ENCODE measurements at places on chromosomes 7 and 10. TPM values are rescaled to one million over a fixed set of nuclear protein-coding genes. Genes with fewer than 3 reads are reported as not detected.
A peak's percentile ranks its signal among the peaks of the same experiment; 100 is the strongest.

DNA sequence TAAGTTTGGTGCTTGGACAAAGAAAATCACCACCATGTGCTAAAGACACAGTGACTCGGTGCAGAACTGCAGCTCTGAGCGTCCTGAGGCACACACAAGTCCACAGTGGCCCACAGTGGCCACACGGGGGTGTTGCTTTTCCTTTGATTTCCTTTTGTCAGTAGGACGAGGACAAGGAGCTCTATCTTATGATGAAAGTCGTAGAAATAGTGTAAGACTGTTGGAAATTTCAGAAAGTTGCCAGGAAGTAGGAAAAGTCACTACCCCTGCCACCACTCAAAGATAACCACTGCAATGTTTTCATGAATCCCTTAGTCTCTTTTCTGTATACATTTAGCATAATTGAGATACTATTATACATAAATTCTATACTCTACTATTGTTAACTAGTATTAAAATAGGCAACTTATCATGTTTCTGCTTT, 146.0 kb downstream of the TNS3 start:
- peak; percentile 62 for DNase-seq

DNA sequence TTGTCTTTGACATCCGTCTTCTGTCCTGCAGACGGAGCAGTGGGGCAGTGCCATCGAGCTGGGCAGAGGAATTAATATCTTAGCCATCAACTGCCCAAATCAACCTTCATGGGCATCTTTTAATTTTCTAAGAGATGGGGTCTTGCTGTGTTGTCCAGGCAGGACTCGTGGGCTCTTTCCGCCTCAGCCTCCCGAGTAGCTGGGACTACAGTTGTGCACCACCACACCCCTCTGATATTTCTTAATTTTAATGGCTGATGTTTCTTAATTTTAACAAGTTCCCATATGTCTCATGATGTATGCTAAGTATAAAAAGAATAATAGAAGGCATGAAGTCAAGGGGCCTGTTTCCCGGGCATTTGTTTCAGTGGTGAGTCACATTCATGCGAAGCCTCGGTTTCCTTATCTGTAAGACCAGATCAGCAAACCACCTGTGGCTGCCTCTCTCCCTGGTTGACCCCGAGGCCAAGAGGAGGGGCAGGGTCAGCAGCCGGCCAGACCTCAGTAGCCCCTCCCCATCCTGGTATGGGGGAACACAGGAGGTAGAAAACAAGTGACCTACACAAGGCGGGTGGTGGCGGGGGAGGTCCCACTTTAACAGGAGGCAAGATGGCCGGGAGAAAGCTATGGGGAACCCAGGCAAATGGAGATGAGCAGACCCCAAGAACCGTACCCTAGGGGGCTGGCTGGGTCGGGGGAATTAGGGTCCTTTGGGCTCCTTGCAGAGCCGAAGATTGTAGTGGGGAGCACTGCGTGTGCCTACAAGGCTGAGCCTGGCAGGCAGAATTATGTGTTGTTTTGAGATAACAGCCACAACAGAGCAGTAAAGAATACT, 85.5 kb downstream of the CUX1 start:
- no peak for DNase-seq

DNA sequence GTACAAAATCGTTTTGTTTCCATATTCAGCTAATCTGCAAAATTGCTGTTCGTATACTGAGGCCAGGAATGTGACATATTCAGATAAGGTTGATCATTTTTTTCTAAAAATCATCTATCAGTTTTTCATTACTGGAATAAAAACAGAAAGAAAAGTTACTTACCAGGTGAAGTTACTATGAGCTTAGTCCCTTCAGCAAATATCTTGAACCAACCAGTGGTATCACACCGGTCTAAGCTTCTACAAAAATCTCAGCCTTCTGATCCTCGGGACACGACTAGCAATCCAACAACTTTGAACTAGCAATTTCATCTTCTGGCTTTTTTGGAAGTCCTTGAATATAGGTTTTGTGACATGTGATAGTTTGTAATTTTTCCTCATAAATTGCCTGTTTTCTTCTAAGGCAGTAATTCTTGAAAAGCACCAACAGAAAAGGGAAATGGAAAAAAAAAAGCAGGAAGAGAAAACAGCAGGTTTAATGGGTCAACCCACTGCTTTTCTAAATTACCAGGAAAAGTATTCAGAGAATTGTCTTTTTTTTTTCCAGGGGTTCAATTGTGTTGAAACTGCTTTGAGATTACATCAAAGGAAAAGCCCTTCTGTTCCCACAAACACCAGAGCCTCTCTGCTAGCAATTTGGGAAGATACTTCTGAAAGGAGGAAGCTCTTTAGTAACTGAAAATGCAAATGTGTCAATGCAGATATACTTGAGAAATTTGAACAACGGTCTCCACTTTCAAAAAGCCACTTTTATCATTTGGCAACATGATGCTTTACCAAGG, 2.9 kb upstream of the TARP start:
- no peak for DNase-seq

GRCh38 chr7:131363719-131364118, 36.0 kb downstream of the MKLN1 start:
- DNase-seq: no peak

GRCh38 chr7:47881256-47881655, 67.0 kb downstream of the PKD1L1 start:
- DNase-seq: no peak

DNA sequence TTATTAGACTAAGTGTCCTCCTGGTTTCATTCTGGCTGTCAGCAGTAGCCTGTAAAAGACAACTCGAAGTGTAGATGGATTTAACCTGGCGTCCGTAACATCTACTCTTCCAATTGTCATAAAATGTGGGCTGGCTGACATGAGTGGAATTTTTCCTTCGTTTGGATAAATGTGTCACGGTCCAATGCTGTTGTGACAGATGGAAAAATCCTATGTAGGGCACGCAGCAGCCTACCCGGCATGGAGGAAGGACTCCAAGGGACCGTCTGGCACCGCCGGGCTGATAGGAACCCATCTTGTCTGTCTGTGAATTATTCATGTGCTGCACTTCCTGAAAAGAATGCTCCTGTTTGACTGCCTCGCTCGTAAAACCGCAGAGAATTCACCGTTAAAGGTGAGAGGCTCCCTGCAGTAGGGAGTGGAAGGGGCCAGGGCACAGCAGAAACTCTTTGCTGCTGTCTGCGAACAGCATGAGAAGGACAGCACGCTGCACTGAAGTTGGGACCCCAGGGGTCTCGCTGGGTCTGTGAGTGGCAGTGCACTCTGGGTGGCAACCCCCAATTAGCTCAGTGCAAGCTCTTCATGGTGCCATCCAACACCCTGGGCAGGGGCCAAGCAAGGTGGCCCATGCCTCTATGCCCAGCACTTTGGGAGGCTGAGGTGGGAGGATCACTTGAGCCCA, 1.6 kb upstream of the ORAI2 start:
- no peak for DNase-seq

- peak; percentile 62 for DNase-seq
These were observed 247.8 kb upstream of the IGFBP3 start for GRCh38 chr7:46168671-46169383.

- no peak for DNase-seq
These were observed 2.4 kb downstream of the BRI3 start for GRCh38 chr7:98283887-98284222.

DNA sequence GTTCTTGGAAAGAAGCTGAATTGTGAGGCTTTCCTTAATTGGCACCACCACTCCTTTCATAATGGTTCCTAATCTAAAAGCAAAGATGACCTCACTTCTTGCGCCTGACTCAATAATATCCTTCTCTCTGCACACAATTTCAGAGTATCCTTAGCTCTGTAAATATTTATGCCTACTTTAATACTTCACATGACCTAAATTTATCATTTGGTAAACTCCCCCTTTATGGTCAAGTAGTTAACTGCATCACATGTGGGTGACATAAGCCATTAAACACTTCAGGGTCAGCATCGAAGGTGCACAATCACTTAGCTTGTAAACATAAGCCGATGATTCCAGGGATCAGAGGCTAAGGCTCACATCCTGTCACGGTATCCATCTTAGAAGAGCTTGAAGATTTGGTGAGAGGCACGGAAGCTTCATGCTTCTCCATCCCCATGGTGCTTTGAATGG, 7.3 kb upstream of the RHOBTB1 start:
- no peak for DNase-seq

- no peak for DNase-seq
These were observed 2.4 kb upstream of the ABRAXAS2 start for GRCh38 chr10:124799211-124799610.

DNA sequence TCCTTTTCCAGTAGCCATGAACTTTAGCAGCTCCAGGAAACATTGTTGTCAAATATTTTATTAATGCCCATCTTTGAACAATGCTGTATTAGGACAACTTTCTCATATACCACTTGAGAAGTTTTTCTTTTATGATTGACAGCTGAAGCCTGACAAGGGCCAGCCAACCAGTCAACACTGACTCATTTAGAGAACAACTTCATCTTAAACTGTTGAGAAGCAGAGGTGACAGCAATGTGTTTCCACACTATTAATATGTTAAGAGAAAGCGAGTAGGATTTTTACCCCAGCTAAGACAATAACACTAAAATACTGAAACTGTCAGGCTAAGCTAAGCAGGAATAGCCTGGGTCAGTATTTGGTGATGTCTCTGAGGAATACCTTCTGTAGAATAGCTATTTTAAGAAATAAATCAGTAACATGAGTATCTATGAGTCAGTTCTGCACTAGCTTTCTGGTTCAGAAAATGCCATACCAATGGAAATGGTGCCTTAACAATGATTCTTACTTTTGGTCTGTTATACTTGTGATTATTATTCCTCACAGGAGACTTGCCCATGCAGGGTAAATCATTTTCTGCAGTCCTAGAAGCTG, 168.8 kb upstream of the POT1 start:
- peak; percentile 12 for DNase-seq

GRCh38 chr7:114554781-114555537, 140.3 kb downstream of the FOXP2 start:
- DNase-seq: peak; percentile 59

GRCh38 chr10:132595021-132595420, 57.4 kb downstream of the INPP5A start:
- DNase-seq: no peak

DNA sequence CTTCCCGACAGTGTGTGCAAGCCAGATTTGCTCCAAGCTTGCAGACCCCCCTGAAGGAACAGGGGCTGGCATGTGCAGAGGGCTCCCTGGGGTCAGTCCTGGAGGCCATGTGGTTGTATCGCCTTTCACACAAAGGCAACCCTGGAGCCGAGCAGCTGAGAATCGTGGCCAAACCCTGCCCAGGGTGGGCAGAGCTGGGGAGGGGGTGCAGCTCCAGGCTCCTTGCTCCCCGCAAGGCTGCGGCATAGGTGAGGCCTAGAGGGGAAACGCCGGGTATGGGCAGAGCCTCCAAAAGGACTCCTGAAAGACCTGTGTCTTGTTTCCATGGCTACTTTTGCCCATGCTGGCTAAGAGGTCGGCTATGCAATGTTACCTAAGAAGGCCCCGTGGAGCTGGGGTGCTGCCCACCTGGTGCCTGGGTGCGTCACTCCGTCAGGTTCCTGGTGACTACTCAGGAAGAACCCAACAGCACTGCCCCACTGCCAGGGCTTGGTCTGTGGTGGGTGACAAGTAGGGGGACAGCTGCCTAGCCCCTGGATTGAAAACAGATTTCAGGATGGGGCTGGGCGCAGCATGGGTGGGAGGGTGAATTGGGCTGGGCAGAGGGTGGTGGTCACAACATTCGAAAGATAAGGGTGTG, 171.0 kb upstream of the SHH start:
- no peak for DNase-seq

GRCh38 chr7:104137971-104138370, 69.8 kb downstream of the ORC5 start:
- peak; percentile 76 for DNase-seq

DNA sequence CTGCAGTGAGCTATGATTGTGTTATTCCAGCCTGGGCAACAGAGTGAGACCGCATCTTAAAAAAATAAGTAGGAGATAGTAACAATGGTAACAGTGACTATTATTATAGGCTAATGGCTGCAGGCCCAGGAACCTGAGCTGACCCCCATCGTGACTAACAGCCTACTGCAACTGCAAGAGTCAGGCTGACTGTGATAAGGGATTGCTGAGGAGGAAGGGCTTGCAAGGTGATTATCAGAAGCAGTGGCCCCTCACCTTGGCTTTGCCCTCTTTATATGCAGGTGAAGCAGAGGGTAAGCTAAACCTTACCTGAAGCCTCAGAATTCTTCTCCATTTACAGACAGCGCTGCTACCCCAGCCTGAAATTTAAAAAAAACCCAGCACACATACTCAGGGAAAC, 83.9 kb upstream of the SDK1 start:
- DNase-seq: peak; percentile 69

DNA sequence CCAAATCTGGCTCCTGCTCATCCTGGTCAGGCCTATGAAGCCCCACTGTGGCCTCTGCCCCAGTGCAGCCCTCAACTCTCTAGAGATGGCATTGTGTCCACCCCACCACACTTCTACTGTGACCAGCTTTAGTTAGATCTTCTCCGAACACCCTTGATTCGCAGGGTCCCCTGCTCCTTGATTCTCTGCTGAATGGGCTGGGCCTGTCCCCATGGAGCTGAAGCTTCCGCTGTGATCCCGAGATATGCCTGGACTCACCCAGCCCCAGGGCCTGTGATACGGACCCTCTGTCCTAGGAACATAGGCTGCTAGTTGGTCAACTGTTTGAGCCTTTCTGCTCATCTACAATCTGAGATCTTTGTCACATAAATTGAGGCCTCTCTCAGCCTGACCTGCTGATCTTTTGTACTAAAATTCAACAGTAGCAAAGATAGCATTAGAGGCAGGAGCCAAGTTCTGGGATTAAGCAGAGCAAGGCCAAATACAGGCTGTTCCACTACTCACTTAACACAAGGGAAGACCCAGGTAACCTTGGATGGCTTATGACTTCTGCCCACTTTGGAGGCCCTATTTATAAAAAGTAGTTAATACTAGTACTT, 6.5 kb upstream of the PPIF start:
- no peak for DNase-seq

DNA sequence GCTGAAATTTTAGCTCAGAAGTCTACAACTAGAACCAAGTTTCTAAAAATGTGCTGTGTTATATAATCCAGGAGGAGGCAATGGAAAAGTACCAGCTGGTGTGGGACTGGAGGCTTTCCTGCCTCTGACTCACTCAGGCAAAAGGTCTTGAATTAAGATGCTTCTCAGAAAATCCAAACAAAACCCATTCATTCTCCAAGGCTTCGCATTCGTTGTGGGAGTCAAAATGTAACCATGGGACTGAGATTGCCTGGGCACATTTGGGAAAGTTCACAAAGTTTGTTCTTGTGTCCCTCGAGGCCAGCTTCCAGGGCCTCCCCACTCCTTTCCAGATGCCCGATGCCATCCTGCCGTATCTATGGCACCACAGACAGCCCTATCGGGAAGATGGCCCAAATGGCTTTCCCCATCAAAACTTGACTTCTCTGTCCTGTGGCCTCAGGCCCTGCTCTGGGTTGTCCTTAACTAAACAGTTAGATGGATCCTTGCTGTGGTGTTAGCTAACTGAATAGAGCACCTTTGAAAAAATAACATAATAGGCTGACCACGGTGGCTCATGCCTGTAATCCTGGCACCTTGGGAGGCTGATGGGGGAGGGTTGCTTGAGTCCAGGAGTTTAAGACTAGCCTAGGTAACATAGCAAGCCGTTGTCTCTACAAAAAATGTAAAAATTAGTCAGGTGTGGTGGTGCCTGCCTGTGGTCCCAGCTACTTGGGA, 180.5 kb downstream of the PFKFB3 start:
- peak; percentile 76 for DNase-seq

Gene HOXA5
- not detected for total RNA-seq

Gene CNNM1
- total RNA-seq: 2.0 TPM

Gene CHST15
- total RNA-seq: 20.6 TPM

Gene VPS37D
- 3.6 TPM for total RNA-seq

Gene PURB
- 23.6 TPM for total RNA-seq

Gene C10orf143
- total RNA-seq: 0.73 TPM

Gene PRSS1
- not detected for total RNA-seq
